Stimulated activated CD8-positive, alpha-beta memory T cell treated with anti-CD3 and anti-CD28 coated beads, Interleukin-7, amount 100 ng/mL, for 1 hour (primary cell): ENCODE measurements at places on chromosomes 2 and 18.

DNA sequence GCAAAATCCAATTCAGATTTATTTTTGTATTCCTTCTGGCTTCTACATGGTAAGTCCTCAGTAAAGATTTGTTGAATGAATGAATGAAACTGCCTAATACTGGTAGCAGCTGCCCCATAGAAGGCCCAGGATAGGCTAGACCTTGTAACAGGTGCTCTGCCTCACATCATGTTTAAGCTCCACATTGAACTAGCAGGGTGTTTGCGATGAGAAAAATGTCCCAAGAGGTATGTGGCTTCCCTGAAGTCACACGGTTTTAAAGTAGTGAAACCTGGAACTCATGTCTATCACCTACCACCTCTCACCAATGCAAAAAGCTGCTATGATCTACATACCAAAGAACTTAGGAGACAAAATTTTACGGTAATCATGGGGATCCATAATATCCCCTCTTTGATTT, 765 bp upstream of the LHCGR start:
- no peak for DNase-seq

GRCh38 chr18:44715842-44716241, 35.2 kb downstream of the SETBP1 start:
- no peak for DNase-seq

GRCh38 chr2:151357359-151357758, at the start of gene TNFAIP6:
Gene TNFAIP6 (plus strand): TSS chr2:151357592. CDS start chr2:151357667, 75 bp downstream.
- DNase-seq, result no peak

DNA sequence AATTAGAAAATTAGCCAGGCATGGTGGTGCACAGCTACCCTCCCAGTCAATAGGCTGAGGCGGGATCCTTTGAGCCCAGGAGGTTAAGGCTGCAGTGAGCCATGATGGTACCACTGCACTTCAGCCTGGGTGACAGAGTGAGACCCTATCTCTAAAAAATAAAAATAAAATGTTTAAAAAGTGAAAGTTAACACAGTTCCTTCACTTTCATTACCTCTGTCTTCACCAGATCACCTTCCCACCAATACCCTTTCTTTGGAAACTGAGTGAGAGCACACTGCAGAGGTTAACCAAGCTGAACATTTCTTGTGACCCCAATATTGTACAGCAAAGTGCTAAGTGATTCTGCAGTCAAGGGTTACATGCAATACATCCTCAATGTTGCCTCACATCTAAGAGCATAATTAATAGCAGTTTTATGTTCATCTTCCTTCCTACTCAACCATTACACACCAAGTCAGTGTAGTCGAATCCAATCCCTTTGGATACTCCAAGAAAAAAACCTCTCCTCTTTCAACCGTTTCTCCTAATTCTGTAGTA, 1.7 kb downstream of the L3MBTL4 start:
- DNase-seq, result no peak

GRCh38 chr2:239688122-239688681, 287.4 kb upstream of the HDAC4 start:
- no peak for DNase-seq

GRCh38 chr2:39620067-39620466, 45.6 kb upstream of the TMEM178A start:
- no peak for DNase-seq

GRCh38 chr2:106159866-106160785, 34.0 kb downstream of the UXS1 start:
- DNase-seq, result peak; percentile 44
